AG04449 (cell line): ENCODE measurements at places on chromosomes 1 and 21.

GRCh38 chr1:100075773-100076172 lies 57.0 kb downstream of the SASS6 start:
- DNase-seq, result no peak

DNA sequence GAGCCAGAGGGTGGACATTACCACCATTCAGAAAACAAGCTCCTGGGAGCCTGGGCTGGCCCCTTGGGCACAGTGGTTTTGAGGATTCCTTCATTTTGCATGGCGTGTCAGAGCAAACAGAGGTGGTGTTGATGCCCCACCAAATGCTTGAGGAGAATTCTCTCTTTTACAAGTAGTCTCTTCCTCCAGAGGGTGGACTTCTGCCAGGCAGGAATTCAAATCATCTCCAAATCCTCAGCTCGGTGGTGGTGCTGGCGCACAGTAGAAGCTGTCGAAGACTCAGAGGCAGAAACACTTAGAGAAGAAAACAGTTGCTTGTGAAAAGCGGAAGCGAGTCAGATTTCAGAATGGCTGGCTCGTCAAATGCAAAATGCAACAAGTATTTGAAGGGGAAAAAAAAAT lies 3.4 kb upstream of the CHI3L1 start:
- DNase-seq, result no peak

DNA sequence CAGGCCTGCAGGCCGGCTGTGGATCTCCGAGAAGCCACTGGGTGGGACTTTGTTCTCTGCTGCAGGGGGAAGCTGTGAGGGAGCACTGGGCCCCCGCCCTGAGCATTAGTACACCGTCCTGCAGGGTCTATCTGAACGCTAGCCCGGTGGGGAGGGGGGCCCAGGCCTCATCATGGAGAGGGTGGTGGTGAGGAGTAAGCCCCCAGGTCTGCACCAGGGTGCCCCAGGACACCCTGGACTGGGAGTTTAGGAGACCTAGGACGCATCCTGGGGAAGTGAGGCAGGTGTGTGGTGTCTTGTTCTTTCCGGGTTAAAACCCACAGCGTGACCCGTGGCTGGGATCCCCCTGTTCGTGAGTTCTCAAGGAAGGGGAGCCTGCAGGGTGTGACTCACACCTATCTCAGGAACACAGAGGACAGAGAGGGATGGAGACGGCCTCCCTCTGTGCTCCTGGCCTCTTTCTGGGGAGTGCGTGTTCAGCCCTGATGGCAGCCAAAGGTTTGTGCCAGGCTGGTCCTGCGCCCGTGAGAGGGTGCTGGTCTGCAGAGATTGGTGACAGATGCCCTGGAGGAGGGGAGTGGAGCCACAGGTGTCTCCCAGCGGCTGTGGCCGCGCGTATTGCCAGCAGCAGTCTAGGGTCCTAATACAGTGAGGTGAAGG lies 44.8 kb downstream of the AGPAT3 start:
- DNase-seq, result no peak

DNA sequence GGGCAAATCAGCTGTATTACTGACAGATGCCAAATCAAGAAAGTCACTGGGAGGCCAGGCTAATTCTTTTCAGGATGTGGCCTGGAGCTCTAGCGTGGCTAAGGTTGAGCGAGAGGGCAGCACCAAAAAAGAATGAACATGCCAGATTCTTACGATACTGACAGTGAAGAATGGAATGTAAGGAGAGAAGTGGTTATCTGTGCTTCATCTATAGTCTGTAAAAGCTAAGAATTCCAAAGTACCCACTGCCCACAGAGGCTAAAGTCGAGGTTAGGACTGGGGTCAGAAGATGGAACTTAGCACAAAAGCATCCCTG lies 32.7 kb downstream of the TFAP2E start:
- DNase-seq, result peak; percentile 7

DNA sequence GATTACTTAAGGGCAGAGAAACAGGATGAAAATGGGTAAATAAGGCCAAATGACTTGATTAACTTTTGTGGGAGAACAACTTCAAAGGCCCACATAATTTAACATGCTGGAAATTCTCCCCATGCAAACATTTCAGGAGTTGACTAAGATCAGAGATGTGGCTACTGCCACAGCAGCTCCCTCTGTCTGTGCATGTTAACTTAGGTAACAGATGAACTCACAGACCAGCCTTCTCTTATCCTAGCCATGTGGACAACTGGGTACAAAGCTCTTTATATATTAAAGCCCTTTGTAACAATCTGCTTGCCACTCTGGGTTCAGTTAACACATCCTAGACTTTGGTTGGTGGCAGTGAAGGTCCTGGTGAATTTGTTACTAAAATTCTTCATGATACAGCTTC lies 33.2 kb downstream of the BEND5 start:
- no peak for DNase-seq

DNA sequence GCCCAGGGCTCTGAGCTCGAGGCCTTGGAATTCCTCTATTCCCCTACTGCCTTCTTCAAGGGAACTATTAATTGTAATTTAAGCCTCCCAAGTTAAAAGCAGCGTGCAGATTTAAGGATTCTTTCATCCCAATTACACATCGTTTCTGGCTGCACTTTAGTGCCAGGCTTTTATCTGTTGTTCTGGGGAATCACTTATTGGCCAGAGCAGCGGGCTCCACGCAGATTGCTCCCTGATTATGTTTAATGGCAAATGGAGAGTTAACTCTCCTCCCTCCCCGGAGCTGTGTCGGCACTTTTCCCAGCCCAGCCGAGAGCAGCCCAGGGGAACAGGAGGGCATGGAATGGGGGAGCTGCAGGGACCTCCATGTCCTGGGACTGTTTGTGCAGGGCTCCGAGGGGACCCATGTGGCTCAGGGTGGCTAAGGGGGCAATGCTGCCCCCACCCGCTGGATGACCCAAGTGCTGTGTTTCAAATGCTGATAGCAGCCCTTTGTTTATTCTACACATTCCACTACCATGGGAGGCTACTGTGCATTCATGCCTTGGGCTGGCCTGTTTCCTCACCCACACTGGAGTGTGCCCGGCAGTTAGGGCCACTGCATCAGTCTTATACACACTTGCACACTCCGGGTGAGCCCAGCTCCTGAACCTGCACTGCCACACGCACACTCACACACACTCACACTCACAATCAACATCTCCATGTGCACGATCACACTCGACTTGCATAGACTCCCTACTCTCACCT lies 93.3 kb upstream of the POU3F1 start:
- DNase-seq, result no peak

DNA sequence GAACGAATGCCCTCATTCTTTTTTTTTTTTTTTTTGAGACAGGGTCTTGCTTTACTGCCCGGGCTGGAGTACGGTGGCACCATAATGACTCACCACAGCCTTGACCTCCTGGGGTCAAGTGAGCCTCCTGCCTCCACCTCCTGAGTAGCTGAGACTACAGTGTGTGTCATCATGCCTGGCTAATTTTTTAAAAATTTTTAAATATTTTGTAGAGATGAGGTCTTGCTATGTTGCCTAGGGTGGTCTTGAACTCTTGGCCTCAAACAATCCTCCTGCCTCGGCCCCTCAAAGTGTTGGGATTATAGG lies 69.4 kb downstream of the ALG14 start:
- no peak for DNase-seq

DNA sequence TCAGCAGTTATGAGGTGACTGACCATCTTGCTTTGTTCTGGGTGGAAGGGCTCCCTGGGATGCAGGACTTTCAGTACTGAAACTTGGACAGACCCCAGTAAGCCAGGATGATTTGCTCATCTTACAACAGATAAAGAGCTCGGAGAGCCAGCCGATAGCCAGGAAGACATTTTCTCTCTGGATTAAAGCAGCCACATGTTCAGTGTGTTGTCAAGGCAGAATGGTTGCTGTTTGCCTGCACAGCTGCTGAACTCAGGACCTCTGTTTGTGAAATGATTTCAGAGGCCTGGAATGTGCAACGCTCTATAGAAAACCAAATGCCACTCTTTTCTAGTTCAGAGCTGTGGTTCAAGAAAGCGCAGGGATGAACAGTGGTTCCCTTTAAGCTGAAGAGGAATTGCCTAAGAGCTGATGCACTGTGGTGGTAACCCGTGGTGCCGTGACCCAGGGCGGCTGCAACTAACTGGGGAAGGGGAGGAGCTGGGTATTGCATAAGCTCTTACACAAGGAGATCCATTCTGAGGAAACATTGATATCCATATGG lies 40.7 kb downstream of the CASQ2 start:
- DNase-seq, result peak; percentile 34

GRCh38 chr1:200262326-200262965 lies 147.4 kb downstream of the ZNF281 start:
- DNase-seq, result no peak

DNA sequence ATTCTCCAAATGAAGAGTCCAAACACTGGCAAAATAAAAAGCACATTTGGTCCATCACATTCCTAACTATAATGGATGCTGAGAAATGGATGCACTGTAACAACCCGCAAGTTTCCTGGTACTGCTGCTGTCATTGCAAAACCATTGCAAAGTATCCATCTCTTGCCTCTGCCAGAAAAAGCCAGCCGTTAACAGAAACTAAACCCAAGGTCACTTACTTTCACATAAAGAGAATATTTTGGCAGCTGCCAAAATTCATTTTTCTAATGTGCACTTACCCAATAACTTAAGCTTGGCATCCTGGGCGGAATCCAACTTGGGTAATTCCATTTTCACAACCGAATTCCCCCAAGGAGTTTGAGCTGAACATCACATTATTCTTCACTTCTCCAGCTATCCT lies 77.0 kb upstream of the LRRC8D start:
- DNase-seq, result no peak

- DNase-seq, result no peak
Measured at GRCh38 chr1:2385606-2386280, 5.6 kb downstream of the MORN1 start.

GRCh38 chr21:42389449-42389835 lies 6.4 kb downstream of the TMPRSS3 start:
- DNase-seq, result no peak

DNA sequence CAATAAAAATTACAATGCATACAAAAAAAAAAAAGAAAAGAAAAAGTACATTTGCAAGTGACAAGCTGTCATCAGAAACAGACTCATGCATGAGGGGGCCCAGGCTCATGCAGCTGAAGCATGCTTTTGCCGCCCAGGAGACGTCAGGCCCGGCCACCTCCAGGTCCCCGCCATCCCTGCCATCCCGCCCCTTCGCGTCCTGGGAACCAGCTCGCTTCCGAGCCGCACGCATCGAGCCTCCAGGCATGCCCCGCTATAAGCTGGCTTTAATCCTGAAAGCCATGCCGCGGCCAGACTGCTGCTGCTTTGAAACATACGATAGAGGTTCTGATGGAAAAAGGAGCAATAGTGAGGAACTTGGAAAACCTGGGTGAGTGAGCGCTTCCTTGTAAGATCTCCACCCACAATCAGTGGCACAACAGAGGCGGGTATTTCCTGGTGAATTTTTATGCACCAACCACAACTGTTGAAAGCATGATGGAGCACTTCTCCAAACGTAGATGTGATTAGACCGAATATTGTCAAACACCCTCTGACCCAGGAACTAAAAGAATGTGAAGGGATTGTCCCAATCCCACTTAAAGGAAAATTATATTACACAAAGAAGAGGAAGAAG lies 113.7 kb downstream of the FAF1 start:
- no peak for DNase-seq

- DNase-seq, result no peak
Measured at GRCh38 chr21:22278366-22278765, 1280.2 kb downstream of the NCAM2 start.

GRCh38 chr1:62367005-62367557 lies 47.8 kb upstream of the KANK4 start:
- no peak for DNase-seq

DNA sequence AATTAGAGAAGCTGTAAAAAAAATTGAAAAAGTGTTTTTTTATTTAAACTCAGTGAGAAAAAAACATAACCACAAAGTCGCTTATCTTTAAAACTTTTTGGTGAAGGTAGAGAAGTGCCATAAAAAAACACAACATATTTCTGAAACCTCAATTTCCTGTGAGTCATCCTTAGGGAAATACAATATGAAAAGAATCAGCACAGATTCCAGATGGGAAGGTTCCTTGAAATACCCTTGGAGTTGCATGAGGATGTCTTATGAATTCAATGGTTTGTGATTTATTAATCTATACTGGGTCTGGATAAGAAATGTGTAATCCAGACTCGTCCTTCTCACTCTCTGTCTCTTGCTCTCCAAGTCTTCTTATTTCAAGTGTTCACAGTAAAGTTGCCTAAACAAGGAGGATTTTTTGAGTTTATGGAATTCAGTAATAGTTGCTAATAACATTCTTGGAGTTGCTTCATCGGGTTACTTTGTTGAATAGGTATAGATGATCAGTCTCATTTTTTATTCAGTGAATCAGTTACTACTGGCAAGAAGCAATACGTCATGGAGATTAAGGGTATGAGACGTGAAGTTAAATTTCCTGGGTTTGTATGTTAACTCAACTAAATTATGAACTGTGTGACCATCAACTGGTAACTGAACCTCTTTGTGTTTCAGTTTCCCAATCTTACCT lies 191.4 kb downstream of the KCNK2 start:
- DNase-seq, result peak; percentile 41

DNA sequence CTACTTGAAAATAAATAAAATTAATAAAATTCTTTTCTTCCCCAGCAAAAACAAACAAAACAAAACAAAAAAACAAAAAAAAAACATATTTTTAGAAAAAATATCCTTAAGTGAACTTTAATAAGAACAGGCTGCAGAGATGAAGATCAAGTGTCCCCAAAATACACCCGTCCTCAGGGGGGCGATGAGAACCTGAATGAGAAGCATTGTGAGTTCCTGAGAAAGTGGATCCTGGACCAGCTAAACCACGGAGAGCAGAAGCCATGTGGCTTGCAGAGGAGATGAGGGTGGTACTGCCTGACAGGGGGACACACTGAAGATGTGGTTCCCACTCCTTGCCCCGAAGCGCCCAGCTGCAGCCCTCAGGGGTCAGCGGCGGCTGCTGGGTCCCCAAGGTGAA lies 89.3 kb downstream of the ITPKB start:
- no peak for DNase-seq

DNA sequence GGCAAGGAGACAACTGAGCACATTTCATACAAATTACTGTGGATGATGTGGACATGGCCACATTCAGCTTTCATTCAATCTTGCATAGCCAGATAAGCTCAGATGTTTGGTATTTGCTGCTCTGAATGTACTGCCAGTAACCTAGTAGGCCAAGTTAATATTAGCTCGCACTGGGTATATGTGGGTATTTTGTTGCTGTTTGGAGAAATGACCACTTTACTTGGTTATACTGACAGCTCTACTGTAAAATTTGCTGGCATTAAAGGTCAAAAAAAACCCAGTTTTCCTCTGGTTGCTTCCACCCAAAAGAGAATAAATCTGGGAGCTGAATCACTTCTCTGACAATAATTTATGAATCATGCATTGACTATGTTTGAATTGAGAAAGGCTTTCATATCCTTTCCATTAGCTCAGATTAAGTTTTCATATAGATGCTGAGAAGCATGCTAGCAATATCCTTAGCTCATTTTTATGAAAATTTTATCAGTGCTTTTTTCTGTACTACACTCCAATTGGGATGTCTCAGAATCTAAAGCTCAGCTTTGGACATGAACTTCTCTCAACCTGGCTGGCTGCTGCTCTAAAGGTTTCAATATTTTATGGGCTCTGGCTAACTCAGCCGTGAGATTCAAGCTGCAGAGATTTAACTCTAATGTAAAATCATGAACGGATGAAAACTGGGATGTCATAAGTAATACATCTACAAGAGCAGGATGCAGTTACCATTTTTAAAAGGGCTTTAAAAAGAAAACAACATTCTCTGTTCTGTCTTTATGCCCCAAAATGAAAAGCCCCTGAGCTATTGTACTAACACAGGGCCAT lies 330.0 kb downstream of the BARHL2 start:
- no peak for DNase-seq
